Dermis microvascular lymphatic vessel endothelial cell (primary cell): ENCODE measurements at places on chromosomes 3 and 15.
A peak's percentile ranks its signal among the peaks of the same experiment; 100 is the strongest.

DNA sequence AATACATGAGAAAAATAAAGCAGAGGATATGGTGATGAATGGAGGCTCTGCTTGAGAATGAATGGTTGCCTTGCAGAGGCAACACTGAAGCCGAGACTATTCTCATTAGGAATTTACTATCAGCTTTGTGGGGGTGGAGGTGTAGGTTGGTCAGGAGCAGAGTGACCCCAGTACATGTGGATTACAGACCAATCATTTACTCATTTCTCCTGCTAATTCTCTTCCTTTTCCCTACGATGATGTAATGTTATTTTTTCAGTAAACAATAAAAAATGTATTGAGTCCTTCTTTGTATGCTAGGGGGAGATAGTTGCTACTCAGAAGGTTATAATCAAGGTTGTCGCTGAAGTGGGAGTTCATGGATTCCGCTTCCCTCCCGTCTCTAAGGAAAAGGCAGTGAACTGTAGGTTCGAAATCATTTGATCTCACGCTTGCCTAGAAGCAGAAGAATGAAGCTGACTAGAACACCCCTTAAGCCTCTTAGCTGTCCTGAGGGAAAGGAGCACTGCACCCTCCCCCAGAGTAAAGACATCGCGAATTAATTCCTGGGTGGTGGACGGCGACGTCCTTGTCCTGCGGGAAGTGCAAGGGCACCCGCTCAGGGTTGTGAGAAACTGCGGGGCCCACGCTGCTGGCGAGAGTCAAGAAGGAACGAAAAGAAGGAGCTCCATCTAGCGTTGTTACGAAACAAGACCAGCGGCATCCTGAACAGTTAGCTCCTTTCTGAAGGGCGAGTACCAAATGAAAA, 213.2 kb upstream of the PFN2 start:
- peak; percentile 11 for DNase-seq

- peak; percentile 47 for DNase-seq
Observed at GRCh38 chr3:15812183-15812582, 14.4 kb upstream of the ANKRD28 start.

GRCh38 chr3:195033531-195034091, 237.3 kb downstream of the XXYLT1 start:
- DNase-seq, result peak; percentile 76

GRCh38 chr3:133827136-133827535, 21.5 kb downstream of the SRPRB start:
- DNase-seq, result no peak

DNA sequence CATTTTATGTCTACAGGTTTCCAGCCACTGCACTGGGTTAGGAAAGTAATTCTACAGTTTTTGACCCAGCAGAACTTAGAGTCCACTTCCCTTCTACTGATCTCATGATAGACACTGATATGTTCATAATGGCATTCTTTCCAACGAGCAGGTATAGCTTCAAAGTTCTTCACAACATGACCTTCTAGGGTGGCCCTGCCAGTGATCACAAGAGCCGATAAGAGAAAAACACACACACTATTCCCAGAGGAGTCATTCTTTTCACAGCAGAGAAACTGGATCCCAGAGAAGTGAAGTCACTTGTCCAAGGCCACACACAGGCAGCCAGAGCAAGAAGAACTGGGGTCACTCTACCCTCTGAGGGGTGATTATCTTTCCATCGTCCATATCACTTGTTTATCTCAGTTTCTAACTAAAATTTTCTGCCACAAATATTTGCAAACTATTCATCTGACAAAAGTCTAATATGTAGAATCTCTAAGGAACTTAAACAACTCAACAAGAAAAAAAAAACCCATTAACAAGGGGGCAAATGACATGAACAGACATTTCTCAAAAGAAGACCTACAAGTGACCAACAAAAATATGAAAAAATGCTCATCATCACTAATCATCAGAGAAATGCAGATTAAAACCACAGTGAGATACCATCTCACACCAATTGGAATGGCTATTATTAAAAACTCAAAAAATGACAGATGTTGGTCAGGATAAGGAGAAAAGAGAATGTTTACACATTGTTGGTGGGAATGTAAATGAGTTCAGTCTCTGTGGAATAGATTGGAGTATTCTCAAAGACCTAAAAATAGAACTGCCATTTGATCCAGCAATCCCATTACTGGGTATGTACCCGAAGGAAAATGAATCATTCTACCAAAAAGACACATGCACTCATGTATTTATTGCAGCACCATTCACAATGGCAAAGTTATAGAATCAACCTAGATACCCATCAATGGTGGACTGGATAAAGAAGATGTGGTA, 31.5 kb downstream of the SPTSSB start:
- no peak for DNase-seq
